Left lobe of liver (tissue), 2 donors: ENCODE measurements at places on chromosomes 7 and 10. TPM values are rescaled to one million over a fixed set of nuclear protein-coding genes. Genes with fewer than 3 reads are reported as not detected.

The MCM10 gene
- 0.33 TPM for total RNA-seq

The HMX3 gene
- 0.20 TPM for total RNA-seq

DNA sequence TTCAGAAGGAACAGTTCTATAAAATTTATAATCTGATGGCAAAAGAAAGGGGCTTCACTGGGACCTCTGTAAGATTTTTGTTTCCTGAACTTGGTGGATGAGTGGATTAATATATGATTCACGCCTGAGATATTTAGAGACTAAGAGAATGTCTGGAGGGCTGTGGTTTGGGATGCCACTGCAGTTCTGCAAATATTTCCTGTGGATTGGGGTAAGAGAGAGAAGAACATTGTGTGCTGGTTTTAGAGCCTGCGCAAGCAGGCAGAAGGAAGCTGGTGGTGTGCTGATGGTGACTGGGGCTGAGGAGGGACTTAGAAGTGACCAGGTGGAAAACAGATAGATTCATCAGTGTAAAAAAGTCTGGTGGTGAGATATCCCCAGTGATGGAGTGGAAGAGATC lies 87.0 kb downstream of the SUGCT start:
- no peak for DNase-seq

The CC2D2B gene
- 0.10 TPM for total RNA-seq

The IGFBP1 gene
- total RNA-seq: 13.7 TPM

The FGL2 gene
- total RNA-seq: 6.1 TPM

GRCh38 chr7:71480791-71481190 lies 348.8 kb downstream of the GALNT17 start:
- no peak for DNase-seq

DNA sequence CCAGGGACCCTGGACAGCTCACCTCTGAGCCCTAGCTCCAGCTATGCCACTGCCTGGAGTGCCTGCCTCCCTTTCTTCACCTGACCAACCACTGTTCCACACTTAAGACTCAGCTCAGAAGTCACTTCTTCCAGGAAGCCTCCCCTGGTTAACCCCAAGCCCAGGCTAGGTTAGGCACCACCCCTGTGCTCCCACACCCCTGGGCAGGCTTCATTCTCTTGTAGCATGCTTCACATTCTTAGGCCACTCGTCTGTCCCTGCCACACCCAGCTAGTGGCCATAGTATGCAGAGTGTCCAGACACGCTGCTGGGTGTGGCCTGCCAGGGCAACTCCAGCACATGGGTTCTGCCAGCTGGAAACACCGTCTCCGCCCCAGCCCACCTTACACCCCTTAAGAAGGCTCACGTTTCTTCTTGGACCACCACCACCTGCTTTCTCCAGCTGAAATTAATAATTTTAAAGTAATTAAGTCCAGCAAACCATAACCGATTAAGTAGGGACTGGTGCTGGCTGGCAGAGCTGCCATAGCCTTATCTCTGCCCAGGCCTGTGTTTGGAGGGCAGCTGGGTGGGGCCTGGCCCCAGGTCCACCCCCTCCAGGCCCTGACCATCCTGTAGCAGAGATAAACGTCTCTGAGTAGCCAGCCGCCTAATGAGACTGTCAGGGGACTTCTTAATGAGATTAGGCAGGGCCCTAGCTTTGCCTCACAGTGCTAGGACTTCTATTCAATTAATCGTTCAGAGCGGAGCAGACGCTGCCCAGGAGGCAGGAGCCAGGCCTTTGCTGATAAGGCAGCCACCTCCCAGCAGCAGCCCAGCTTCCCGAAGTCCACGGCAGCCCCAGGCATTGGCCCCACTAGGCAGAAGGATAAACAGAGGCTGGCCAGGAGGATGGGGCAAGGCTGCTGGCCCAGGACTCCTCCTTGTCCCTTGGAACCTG lies 20.5 kb downstream of the GRID1 start:
- no peak for DNase-seq

- peak; percentile 46 for DNase-seq
Observed at GRCh38 chr7:157389951-157390730, 53.3 kb downstream of the DNAJB6 start.

The PLXNA4 gene
- total RNA-seq: 0.38 TPM

GRCh38 chr10:4617589-4617988 lies 208.4 kb upstream of the AKR1E2 start:
- no peak for DNase-seq

DNA sequence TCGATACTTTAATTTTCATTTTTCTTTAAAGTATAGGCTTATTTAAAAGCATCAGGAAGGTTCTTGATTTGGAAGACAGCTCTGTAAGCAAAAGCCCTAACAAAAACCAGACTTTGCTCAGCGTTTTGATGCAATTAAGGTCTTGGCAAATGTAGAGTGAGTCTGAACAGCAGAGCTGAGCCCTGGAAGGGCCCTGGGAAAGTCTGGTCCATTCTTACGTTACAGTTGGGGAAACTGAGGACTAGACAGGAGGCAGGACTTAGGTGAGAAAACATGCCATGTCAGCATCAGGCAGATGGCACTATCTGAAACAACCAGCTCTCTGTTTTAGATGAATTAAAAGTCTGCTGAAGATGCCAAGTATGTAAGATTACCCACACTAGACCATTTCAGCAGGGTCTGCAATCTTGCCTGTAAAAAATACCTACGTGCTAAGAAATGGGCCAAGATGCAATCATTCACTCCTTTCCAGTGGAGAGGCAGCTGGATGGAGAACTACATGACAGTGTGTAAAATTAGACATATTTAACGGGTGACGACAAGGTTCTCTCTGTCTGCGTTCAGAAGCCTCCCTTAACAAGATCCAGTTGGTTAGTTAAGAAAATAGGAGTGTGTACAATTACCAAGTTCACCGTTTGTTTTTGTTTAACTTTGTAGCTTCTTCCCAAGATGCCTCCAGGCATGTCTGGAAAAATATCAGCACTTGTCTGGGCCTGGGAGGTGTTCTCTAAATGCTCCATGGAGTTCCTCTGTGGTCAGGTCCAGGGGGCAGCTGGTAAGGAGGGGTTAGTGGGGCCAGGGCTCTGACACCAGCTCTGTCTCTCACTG lies 502.3 kb upstream of the ZMIZ1 start:
- no peak for DNase-seq

DNA sequence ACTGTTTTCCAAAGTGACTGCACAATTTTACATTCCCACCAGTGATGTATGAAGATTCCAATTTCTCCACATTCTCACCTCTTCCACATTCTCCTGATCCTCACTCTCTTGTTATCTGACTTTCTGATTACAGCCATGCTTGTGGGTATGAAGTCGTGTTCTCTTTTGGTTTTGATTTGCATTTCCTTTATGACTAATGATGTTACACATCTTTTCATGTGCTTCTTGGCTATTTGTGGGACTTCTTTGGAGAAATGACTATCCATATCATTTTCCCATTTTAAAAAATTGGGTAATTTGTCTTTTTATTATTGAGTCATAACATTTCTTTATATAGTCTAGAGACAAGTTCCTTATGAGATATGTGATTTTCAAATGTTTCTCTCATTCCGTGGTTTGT lies 10.5 kb upstream of the GIMAP8 start:
- DNase-seq: no peak

- no peak for DNase-seq
Observed at GRCh38 chr7:29482056-29482455, 81.6 kb upstream of the PRR15 start.

DNA sequence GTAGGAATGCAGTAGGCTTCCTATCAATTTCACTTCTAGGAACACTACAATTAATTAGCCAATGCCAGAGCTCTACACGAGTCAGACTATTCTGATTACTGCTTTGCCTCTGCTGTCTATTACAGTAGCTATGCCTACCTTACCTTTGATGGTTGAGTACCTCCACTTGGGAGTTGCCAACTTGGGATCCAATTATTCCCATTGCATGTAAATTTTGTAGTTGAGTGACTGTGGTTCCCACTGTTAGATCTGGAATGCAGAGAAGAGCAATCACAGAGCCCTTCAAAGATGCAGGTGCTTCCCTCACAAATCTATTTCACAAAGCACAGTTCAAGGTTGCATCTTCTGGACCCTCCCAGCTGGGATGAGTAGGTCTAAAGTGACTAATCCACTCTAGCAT lies 62.9 kb upstream of the AASS start:
- no peak for DNase-seq

- no peak for DNase-seq
Observed at GRCh38 chr10:69847458-69847857, 45.8 kb downstream of the COL13A1 start.

DNA sequence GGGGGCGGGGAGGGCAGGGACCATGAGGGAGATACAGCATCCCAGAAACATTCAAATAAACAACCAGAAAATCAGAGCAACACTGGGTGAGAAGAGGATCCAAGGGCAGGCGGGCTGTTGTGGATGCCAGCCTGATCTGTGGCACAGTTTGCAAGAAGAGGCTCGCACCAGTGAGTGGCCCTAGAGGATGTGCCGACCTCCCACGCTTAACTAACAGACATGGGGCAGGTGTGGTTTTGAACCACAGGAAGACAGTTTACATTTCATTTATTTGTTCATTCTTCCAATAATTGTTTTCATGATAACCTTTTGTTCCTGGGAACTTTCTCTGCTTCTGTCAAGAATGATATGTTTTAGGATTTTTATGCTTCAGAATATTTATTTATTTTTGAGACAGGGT lies 115.6 kb downstream of the ZNF248 start:
- no peak for DNase-seq

- no peak for DNase-seq
Observed at GRCh38 chr10:62306663-62307062, 38.0 kb upstream of the RTKN2 start.

GRCh38 chr7:70257921-70258320 lies 659.6 kb downstream of the AUTS2 start:
- no peak for DNase-seq

- no peak for DNase-seq
Observed at GRCh38 chr7:25684360-25684759, 456.1 kb upstream of the NPVF start.

DNA sequence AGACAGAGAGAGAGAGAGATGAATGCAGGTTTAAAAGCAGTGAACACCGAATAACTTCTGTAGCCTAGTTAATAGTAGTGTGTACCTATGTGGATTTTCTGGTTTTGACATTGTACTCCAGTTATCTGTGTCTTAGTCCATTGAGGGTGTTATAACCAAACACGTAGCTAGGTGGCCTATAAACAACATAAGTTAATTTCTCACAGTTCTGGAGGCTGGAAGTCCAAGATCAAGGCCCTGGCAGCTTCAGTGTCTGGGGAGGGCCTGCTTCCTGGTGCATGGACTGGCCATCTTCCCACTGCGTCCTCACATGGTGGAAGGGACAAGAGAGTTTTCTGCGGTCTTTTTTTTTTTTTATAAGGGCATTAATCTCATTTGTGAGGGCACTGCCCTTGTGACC lies 23.5 kb downstream of the AOC1 start:
- no peak for DNase-seq

DNA sequence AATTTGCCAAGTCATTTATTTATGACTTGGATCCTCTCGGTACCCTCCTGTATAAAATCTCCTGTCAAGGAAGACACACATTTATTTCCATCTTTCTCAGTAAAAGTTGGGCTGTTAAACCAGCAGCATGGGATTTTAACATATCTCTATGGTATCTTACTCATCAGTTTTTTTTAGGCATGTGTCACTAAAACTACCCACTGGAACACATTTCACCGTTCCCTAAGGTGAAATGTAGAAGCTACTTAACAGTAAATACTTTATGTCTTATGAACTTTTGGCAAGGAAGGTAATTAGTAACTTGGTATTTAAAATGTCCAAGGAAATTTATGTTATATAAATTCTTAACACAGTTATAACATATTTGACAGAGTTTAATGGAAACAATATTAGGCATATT lies 152.5 kb upstream of the HDAC9 start:
- DNase-seq: no peak

- DNase-seq: no peak
Observed at GRCh38 chr7:158519633-158520174, 67.9 kb downstream of the PTPRN2 start.

- no peak for DNase-seq
Observed at GRCh38 chr10:3067118-3067858, at the start of gene PFKP. Gene PFKP, plus strand, starts transcription at chr10:3067548. Its CDS starts 48 bp downstream, at chr10:3067596.

The HGF gene
- total RNA-seq: 19.2 TPM

- DNase-seq: no peak
Observed at GRCh38 chr10:87625661-87626060, 34.0 kb upstream of the PAPSS2 start.

DNA sequence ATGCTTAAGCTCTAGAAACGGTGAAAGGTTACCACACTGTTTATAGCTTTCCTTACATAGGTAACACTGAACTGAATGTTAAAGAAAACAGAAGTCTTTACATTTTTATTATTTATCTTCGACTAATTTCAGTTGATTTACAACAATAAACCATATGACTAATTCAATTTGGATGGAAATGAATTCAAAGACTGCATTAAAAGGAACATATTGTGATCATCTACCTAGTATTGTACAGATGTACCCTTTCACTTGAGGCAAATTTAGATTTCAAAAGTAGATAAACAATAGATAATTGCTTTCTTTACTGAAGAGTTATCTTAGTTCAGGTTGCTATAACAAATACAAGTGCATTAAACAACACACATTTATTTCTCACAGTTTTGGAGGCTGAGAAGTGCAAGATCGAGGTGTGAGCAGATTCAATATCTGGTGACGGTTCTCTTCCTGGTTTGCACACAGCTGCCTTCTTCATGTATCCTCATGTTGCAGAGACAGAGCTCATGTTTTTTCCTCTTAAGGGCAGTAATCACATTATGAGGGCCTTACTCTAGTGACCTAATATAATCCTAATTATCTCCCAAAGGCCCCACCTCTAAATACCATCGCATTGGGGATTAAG lies 15.0 kb upstream of the ARMC3 start:
- DNase-seq: no peak

The GIMAP5 gene
- total RNA-seq: 3.7 TPM
